ENCODE measurements at places on chromosomes 6 and 20. TPM values are rescaled to one million over a fixed set of nuclear protein-coding genes. Genes with fewer than 3 reads are reported as not detected.

Gene TINAG
- not detected for total RNA-seq

GRCh38 chr6:137471497-137471896, 22.7 kb downstream of the OLIG3 start:
- H3K4me3 ChIP-seq: no peak overlapping the region
- DNase-seq: no peak
- H3K4me1 ChIP-seq: peaks cover 5% of the 10 kb centered on the region

GRCh38 chr6:67875877-67876383, 759.2 kb upstream of the ADGRB3 start:
- no peaks in the 10 kb centered on the region for H3K36me3 ChIP-seq
- H3K27me3 ChIP-seq: no peaks in the 10 kb centered on the region
- H3K27ac ChIP-seq: no peak overlapping the region

GRCh38 chr6:128569732-128570679, 49.6 kb upstream of the PTPRK start:
- no peaks in the 10 kb centered on the region for H3K27me3 ChIP-seq
- no peak for DNase-seq
- H3K4me1 ChIP-seq: no peaks in the 10 kb centered on the region
- no peak overlapping the region for H3K4me3 ChIP-seq
- H3K27ac ChIP-seq: no peak overlapping the region
- no peaks in the 10 kb centered on the region for H3K36me3 ChIP-seq

GRCh38 chr6:3427687-3428085, 29.2 kb downstream of the SLC22A23 start:
- peak overlapping the region; percentile 33 for H3K27ac ChIP-seq
- no peaks in the 10 kb centered on the region for H3K27me3 ChIP-seq
- H3K4me3 ChIP-seq: no peak overlapping the region
- no peaks in the 10 kb centered on the region for H3K36me3 ChIP-seq

Gene SUMO4
- total RNA-seq: 5.8 TPM

GRCh38 chr20:2602746-2603145, 49.7 kb upstream of the NOP56 start:
- no peaks in the 10 kb centered on the region for H3K27me3 ChIP-seq
- no peak overlapping the region for H3K4me3 ChIP-seq
- DNase-seq: peak; percentile 22
- no peaks in the 10 kb centered on the region for H3K4me1 ChIP-seq
- H3K36me3 ChIP-seq: no peaks in the 10 kb centered on the region

DNA sequence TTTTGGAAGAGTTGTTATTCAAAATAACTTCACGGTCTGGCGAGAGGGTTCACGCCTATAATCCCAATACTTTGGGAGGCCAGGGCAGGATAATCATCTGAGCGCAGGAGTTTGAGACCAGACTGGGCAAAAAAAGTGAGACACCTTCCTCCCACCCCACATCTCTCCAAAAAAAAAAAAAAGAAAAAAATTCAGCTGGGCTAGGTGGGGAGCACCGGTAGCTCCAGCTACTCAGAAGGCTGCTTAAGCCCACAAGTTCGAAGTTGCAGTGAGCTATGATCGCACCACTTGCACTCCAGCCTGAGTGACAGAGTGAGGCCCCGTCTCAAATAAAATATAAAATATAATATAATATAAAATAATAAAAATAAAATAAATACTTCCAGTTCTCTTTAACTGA, 10.4 kb downstream of the OR2B2 start:
- no peak overlapping the region for H3K27ac ChIP-seq
- DNase-seq: no peak
- no peaks in the 10 kb centered on the region for H3K27me3 ChIP-seq

DNA sequence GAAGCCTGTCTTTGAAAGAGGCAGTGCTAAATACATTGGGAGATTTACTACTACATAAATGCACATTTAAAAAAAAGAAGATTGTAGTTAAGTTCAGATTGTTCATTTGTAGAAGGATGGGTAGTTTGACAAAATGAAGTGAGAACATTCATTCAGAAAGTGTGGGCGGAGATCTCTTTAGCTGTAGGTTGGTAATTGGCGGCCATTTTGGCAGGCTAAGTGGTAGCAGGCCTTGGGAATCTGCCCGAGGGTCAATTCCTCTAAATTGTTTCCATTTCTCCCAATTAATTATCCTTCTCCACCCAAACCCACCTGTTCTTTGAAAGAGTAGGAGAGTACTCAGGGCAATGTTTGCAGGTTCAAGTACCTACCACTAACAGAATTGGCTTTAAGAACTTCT, 17.9 kb downstream of the SOX4 start:
- no peaks in the 10 kb centered on the region for H3K36me3 ChIP-seq
- no peaks in the 10 kb centered on the region for H3K27me3 ChIP-seq
- no peak overlapping the region for H3K27ac ChIP-seq
- no peak for DNase-seq
- no peak overlapping the region for H3K4me3 ChIP-seq

All from spinal cord (tissue), 10 donors.